ENCODE measurements at places on chromosomes 16 and 17.
A peak's percentile ranks its signal among the peaks of the same experiment; 100 is the strongest.

GRCh38 chr17:17935321-17936271, 36.6 kb downstream of the TOM1L2 start:
- no peak for DNase-seq

- no peak for DNase-seq
Observed at GRCh38 chr17:31492880-31493655, 101.6 kb downstream of the RAB11FIP4 start.

GRCh38 chr16:27230562-27231001, 27.3 kb downstream of the KDM8 start:
- no peak for DNase-seq

GRCh38 chr16:65770752-65771151, 595.7 kb upstream of the CDH5 start:
- no peak for DNase-seq

DNA sequence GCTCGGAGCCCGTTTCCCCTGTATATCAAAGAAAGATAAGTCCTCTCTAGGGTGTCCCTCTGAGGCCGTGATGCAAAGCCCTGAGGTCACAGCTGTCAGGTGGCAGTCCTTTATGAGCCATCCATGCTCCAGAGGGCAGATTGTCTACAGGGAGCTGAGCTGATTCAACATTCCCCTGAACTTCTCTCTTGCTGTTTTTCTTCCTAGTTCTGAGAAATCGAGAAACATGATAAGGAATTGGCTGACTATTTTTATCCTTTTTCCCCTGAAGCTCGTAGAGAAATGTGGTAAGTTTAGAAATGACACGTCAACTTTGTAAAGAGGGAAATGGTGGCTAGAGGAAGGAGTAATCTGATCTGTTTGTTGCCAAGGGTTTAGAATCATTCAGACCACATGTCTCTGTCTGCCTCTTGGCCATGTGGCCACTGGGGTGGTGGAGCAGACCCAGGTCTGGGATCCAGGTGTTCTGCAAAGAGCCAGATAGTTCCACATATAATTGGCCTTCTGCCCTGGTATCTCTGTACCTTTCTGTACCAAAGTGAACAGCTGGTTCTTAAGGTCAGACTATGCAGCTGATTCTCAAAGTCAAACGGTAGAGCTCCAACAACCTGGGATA, 3.5 kb downstream of the CTNS start:
- peak; percentile 23 for DNase-seq

DNA sequence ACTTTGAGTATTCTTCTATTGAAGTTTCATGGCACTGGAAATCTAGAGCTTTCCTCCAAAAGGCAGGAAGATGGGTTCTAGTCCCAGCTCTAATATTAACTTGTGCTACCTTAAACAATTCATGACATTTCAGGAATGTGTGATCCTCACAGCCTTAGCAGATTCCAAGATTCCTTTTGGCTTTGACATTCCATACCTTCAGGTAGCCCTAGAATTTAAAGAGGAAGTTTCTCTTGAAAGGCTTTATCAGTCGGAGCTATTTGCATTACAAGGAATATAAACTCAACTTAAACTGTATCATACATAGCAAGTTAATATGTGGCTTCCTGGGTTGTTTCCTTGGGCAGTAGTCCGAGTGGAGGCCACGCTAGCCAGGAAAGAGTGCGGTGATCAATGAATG, 330.0 kb downstream of the SHISA9 start:
- DNase-seq: no peak

DNA sequence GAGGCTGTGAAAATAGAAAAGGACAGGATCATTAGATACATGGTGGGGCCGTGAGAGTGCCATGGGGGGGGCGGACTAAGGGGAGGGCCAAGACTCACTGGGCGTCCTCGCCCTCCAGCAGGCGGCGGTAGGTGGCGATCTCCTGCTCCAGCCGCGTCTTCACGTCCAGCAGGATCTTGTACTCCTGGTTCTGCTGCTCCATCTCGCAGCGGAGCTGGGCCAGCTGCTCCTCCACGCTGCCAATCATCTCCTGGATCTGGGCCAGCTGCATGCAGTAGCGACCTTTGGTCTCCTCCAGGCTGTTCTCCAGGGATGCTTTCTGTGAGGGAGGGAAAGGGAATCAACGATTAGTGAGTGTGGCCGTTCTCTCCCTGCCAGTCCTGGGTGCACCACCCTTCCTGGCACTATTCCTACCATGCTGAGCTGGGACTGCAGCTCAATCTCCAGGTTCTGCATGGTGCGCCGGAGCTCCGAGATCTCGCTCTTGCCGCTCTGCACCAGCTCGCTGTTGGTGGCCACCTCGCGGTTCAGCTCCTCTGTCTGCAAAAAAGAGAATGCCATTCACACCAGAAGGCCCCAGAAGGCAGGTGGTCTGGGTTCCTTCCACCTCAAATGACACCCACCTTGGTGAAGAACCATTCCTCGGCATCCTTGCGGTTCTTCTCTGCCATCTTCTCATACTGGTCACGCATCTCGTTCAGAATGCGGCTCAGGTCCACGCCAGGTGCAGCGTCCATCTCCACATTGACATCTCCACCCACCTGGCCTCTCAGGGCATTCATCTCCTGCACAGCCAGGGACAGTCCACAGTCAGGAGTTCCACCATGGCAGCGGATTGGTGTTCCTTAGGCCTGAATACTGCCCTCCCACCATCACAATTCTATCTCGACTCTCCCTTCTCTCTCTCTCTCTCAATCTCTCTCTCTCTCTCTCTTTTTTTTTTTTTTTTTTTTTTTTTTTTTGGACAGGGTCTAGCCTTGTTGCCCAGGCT, 3.3 kb downstream of the KRT14 start:
- peak; percentile 11 for DNase-seq

- DNase-seq: no peak
Observed at GRCh38 chr17:55342800-55343585, 78.2 kb downstream of the HLF start.

- no peak for DNase-seq
Observed at GRCh38 chr16:49354101-49354500, 19.5 kb upstream of the C16orf78 start.

DNA sequence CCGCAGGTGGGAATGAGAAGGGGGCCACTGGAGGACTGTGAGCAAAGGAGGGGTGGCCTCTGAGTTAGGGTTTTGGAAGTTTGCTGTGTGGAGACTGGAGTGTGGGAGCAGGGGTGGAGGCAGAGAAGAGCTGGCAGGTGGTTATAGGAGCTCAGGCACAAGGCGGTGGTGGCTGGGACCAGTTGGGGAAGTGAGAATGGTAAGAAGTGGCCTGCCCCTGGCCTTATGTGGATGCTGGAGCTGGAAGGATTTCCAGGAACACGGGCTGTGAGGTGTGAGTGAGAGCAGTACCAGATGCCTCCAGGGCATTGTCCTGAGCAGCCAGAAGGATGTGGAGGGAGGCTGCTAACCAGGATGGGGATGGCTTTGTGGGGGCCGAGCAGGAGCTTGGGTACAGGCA, 277.2 kb downstream of the SNX29 start:
- no peak for DNase-seq

DNA sequence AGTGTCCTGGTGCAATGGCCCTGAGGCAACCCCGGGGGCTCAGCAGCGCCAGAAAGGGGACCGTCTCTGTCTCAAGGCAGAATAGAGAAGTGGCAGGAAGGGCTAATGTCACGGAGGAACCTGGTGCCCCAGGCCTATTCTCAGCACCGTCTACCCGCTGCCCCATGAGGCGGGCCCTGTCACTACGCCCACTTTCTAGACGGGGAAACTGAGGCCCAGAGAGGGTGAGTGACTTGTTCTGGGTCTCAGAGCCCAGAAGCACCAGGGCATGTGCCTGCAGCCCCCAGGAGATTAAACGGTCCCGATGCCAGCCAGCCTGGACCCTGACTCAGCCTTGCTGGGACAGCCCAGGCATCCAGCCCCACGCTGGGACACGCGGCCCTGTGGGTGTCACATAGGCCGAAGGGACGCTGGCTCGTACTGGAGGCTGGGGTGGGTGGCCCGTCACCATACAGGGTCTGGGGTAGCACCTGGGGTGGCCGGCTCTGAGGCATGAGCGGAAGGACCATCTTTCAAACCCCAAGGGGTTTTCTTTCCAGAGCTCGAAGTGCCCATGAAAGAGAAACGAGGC, 40.2 kb upstream of the PABPN1L start:
- no peak for DNase-seq

GRCh38 chr17:39485555-39485954, 24.3 kb downstream of the CDK12 start:
- no peak for DNase-seq

- DNase-seq: no peak
Observed at GRCh38 chr17:7283471-7284216, 2.1 kb downstream of the SLC2A4 start.

GRCh38 chr17:17792551-17793377, 44.0 kb downstream of the SREBF1 start:
- DNase-seq: peak; percentile 88

DNA sequence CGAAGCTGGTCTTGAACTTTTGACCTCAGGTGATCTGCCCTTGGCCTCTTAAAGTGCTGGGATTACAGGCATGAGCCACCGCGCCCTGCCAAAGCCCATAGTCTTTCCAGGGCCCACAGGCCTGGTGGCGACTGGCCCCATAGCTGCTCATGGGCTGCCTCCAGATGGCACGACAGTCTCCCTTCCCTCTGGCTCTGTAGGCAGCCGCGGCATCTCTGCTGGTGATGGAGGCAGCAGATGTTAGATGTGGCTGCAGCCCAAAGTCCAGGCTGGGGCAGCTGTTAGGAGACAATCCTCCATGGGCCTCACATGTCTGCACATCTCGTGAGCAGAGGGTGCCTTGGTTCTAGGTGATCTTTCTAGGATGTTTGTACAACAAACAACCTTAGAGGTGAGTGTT, 69.7 kb upstream of the DNAJA2 start:
- DNase-seq: peak; percentile 42

DNA sequence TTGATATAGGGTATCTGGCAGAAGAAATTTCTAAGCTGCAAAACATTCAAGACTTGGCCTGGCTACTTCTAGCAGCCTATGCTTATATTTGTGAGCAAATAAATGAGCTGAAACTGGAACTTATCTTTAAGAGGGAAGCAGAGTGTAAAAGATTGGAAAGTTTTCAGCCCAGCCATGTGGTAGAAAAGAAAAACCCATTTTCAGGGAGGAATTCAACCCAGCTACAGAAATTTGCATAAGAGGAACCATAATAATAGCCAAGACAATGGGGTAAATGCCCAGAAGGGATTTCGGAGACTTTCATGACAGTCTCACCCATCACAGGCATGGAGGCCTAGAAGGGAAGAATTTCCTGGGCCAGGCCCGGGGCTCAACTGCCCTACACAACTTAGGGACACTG, 31.7 kb downstream of the RNF112 start:
- DNase-seq: no peak

GRCh38 chr16:88264641-88265285, 118.0 kb upstream of the ZNF469 start:
- peak; percentile 13 for DNase-seq

DNA sequence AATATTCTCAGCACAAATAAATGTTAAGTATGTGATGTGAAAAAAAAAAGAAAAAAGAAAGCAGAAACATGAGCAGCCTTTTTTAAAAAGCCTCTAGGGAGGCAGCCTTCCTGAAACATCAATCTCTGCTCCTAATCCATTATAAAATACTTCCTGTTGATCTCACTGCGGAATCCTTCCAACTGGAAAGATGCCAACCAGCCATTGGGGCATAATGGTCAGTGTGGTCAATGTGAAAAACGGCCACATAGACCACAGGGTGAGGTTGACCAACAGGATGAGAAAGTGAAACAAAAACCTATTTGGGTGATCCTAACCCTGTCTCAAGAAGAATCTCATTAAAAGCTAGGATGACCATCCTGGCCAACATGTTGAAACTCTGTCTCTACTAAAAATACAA, 26.1 kb upstream of the ABCA8 start:
- peak; percentile 27 for DNase-seq

DNA sequence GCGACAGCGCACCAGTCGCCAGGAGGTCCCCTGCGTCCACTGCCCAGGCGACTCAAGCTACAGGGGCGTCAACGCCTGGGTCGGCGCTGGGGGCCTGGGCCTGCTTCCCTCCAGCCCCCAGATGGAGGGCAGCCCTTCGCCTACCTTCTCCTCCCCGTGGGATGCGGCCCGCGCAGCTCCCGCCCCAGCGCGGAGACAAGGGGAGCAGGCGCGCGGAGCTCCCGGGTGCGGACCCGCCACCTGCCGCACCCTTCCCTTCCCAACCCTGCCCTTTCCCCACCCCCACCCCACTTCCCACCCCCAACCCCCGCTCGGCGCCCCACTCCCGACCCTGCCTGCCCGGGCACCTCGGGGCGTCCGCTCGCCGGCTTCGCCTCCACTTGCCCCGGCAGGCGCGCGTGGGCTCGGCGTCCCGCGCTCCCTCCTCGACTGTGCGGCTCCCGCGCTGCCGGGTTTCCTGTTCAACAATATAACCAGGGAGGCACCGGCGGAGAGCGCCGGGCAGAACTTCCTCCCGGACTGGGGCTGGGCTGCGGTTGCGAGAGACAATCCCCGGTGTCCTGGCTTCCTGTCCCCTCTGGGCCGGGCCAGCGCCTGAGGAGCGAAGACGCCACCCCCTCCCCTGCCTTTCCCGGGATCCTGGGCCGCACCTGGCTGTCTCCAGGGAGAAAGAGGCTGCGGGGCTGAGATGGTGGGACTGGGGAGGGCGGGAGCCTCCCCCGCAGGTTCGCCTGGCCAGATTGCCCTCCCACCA, at the start of gene ARHGAP27:
ARHGAP27 (minus strand) TSS at position 466 of the 754 bp plus-strand sequence. CDS start 2,591 bp downstream, outside the sequence.
- DNase-seq: no peak
